ENCODE measurements at places on chromosomes 4 and X.

DNA sequence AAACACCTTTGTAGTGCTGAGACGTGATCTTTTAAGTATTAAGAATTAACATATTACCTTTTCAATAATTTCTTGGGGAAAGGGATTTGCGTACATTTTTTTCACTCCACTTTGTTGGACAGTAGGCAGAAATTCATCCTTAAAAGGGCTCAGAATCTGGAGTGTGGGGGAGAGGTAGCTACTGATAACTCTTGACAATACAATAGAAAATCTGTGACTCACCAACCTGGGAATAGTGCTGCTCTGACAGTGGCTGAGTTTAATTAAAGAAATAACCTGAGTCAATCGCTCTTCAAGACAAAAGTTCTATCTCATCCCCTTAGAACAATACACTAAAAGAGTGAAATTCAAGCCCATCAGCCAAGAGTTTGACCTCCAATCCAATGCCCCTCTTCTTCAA lies 60.2 kb downstream of the SLC9A7 start:
- DNase-seq, result no peak

- DNase-seq, result no peak
These were observed 47.3 kb upstream of the TLR3 start for GRCh38 chr4:186021461-186022167.

DNA sequence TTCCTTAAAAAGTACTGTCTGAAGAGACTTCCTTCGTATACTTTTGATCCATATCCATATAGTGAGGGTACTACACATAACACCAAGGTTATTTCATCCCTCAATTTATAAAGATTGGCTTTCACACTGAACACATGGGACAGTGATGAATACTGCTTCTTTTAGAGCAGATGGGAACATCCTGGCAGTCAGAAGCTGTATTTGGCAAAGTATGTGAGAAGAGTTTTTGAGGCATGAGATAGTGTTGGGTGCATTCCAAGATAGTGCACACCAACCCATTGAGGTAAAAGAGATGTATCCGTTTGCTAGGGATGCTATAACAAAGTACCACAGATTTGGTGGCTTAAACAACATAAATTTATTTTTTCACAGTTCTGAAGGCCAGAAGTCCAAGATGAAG lies 141.1 kb downstream of the MOSPD2 start:
- no peak for DNase-seq

DNA sequence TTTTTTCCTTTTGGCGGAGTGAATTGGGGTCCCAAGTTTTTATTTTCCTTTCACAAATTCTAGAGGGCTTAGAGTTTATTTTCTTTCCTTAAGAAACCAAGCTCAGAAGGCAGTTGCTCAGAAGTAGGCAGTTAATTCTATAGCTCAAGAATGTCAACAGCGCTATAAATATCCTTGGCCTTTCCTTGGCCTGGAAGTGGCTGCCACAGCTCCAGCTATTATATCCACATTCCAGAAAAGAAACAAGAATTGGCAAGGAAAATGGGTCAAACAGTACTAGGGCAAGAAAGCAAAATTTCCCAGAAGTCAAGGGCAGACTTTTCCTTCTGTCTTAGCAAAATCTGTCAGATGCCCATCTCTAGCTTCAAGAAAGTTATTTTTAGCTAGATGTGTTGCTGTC lies 31.0 kb downstream of the SLC10A6 start:
- DNase-seq, result no peak

- DNase-seq, result peak; percentile 12
These were observed at the start of gene NAP1L2 for GRCh38 chrX:73214426-73215094. Gene NAP1L2, minus strand, starts transcription at chrX:73214851. Its CDS starts 359 bp downstream, at chrX:73214492.

DNA sequence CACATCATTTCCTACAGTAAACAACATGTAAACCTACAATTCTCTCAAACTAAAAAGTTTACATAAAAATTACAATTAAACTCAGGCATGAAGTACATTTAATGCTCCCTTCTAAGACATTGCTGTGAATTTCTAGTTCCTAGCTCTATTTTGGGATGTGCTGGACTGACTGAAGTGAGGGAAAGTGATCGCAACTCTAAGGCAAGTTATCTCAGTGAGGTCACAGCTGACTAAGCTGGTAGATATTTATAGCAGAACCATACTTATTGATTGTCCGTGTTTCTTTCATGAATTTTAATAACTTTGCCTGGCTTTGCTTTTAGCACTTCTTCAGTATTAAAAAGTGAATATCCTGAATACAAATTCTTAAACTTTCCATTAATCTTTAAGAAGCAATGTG lies 570.4 kb upstream of the GALNTL6 start:
- no peak for DNase-seq

GRCh38 chr4:6335040-6335590 lies 65.5 kb downstream of the WFS1 start:
- DNase-seq, result no peak

DNA sequence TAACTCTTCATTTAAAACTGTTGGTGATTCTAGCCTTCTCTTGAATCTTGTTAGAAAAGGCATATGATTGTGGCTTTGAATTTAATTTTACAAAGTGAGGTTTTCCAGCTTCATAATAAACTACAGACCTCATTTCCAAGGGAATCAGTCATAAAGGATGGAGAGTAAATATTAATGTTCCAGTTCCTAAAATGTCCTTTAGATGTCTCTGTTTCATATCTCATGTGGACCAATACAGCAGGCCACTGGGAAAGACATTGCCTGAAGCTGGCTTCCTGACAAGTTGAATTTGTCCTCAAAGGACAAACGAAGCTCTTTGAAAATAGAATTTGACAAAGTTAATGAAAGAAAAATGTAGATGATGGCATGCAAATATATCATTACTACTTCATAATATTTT lies 125.4 kb downstream of the ZNF330 start:
- no peak for DNase-seq

DNA sequence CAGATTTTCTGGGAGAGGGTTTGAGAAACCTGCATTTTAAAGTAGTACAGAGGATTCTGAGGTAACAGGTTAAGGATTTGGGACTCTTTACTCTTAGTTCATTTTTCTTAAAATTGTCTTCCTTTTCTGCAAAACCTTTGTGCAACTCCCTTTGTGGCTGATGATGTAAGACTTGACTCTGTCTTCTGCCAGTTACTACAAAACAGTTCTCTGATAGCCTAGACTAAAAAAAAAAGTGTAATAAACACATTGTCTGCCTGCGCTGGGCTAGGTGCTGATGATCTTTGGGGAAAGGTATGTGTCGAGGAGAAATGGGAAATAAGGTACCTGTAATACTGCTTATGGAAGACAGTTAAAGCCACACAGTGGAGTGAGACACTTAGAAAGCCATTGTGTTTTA lies 28.7 kb downstream of the IL13RA1 start:
- DNase-seq, result no peak

DNA sequence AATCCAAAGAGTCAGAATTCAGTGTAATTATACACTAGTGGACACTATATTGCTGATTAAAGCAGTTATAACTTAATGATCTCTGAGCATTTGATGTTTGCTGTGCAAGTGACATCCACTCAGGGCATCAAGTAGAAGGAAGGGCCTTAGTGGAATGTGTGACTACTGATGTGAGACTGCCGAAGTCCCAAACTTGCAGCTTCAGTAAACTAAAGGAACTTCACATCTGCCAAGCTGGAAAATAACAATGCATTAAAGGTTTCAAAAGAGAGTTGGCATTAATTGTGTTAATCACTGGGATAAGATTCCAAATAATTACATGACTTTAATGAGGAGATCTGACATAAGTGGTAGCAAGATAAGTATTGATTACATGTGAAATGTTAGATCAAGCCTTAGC lies 52.5 kb upstream of the SLC25A4 start:
- DNase-seq, result no peak

DNA sequence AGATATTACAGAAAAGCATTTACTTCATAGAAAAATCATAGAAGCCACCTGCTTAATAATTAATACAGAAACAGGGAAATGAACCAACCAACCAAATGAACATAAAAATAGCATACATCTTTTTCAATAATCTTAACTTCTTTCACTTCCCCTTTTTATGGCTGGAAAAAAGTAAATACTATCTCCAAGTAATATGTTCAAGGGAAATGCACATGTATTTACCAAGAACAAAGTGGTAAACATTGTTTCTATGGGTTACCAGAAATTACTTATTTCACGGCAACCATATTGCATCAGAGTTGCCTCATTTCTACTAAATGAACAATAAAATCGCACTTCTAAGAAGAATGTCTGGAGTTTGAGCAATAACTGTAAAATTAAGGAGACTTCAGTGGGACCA lies 321.3 kb downstream of the TMA16 start:
- DNase-seq, result no peak

GRCh38 chr4:141432000-141432712 lies 204.2 kb upstream of the IL15 start:
- DNase-seq, result no peak

DNA sequence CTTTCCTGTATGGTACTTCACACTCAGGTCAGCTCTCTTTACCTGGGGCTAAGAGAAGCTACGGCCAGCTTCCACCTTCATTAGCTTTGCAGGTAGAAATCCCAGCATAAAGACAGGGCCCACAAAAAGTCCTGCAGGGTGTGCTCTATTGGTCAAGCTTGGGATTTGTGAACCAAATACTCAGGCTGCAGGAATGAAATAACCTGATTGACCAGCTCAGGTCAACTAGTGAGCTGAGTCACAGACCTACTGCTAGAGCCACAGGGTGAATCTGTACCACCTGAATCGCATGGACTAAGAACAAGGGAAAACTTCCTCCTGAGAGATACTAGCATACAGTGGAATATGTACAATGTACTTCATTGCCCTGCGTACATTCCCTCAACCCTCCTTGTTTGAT lies 172.2 kb downstream of the HHIP start:
- no peak for DNase-seq

DNA sequence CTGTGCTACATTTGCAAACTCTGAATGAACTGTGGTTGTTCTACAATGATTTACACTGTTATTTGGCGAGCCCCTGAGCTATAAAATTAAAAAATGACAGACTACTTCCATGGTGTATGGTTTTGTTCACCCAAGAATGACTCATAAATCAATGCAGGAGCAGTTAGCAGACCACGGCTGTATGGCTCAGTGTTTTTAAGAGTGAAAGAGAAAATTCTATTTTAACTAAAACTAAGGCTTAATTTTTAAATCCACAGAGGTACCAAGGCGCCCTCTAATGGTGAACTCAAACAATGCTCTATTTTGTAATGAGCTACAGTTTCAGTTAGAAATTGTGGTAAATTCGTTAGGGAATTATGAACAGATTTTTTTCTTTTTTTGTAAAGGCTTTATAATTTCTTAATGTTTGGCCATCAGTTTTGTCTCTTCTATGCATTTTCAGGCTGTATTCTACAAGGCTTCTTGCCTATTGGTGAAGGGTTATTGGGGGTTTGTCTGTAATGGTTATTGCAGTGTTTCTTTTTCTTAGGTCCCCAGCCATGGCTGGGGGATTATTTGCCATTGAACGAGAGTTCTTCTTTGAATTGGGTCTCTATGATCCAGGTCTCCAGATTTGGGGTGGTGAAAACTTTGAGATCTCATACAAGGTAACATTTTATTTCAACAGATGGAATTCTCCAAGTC lies 32.5 kb downstream of the HMGB2 start:
- DNase-seq, result no peak

- DNase-seq, result no peak
These were observed 79.3 kb downstream of the RBPJ start for GRCh38 chr4:26400132-26400531.

- DNase-seq, result no peak
These were observed 104.1 kb upstream of the BMP3 start for GRCh38 chr4:80926446-80926845.

DNA sequence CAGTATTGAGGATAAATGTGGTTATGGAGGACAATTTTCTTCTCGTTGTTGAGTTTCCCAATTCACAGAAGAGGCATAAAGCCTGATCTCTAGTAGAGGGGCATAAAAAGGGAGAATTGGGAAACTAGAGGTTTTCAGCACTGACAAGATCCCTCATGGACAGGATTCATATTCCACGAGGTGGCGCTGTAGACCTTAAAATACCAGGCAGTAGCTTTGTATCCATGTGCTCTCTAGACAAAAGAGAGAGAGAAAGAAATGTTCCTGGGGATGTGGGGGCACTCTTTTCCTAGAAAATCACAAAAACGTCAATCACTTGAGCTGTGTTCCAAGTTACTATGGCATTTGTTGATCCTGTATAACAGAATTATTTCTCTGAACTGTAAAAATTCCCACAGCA lies 128.3 kb downstream of the MAGEE1 start:
- DNase-seq, result peak; percentile 0

GRCh38 chr4:8582016-8582415 lies 1.8 kb downstream of the GPR78 start:
- DNase-seq, result no peak

DNA sequence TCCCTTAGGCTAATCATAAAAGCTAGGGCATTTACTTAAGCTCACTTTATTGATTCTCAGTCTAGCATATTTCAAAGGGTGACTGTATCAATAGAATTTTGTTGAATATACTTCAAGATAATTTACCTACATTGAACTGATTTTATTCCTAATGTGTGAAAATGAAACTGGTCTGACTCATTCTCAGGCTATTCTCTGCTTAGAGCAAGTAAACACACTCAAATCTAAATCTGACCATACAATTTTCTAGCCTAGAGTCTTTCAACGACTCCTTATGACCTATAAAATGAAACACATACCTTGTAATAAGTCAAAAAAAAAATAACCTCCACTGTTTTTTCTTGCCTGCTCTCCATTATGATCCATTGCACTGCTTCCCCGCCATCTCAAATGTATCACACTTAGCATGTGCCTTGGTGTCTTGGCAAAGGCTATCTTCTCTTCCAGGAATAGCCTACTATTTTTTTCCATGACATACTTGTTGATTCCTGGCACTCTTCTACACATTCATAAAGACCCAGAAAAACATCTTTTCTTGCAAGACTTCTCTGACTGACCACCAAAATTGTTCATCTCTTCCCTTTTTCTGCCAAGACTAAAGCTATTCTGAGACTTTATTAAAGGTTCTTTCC lies 965.1 kb upstream of the HS3ST1 start:
- no peak for DNase-seq

DNA sequence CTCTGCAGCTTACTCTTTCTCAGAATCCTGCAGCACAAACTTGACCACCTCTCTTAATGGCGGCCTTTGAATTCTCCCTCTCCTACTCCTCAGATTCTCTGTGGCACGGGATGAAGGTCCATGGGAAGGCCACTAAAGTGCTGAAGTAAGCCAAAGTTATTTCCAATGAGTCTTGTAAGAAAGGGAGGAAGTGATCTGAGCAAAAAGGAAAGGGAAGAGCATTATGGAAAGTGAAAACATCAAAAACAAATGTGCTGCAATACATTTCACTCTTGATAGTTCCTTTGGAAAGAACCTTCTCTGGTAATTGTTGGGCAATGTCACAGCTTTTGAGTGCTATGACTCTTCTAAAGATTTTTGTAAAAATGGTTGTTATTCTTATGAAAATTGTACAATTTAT lies 54.3 kb upstream of the CAMK2D start:
- DNase-seq, result no peak

Data from stimulated activated CD4-positive, alpha-beta T cell treated with anti-CD3 and anti-CD28 coated beads, Interleukin-12 subunit alpha, Interleukin-12 subunit beta, amount 100 ng/mL, for 24 hours (primary cell).